ENCODE measurements at places on chromosomes 11 and 22. TPM values are rescaled to one million over a fixed set of nuclear protein-coding genes. Genes with fewer than 3 reads are reported as not detected.
A peak's percentile ranks its signal among the peaks of the same experiment; 100 is the strongest.

TMEM132A gene
- 29.8 TPM for total RNA-seq

ZW10 gene
- 15.8 TPM for total RNA-seq

DNA sequence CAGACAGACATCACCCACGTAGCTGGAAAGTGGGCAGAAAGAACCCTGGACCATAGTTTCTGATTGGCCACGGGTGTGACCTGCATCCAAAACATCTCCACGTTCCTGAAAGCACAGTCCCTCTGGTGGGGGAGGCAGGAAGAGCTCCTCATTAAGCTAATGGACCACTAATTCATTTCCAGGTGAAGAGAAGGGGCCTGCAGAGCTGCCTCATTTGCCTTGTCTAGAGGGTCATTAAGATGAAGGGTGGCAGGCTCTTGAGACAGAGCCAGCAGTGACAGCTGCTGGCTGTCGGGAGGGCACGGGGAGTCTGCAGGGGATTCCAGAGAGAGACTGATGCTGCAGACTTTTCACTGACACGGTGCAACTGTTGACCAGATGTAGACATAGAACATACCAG is 149.6 kb upstream of the OPCML start:
- DNase-seq: no peak

GRCh38 chr22:45845076-45845487 is 131.9 kb downstream of the WNT7B start:
- no peak for DNase-seq

DNA sequence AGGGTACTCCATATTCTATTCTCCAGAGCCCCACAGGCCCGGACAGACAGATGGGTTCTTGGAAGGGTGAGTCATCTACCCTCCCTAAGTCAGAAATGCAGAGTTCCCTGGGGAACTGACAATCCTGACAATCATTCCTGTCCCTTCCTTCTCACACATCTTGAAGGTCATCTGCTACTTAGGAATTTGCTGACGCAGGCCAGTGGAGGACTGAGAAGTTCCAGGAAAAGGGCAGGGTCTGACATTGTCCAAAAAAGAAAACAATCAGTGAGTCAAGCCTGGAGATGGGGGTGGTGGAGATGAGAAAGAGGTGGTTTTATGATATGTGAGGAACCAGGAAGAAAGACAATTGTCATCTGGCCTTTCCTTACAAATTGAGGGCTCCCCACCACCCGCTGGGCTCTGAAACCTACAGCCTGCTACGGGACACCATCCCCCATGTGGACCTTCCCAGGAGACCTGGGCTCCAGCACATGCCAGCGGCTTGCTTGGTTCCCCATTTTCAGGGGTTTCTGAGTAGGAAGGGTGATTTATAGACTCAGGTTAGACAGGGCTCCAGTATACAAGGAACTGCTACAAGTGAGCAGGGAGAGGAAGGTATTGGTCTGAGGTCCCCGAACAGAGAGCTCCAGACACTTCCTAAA is 12.9 kb downstream of the CD59 start:
- peak; percentile 74 for DNase-seq

NDUFS3 gene
- 116 TPM for total RNA-seq

- peak; percentile 92 for DNase-seq
Measured at GRCh38 chr11:134120143-134120850, 51.4 kb downstream of the JAM3 start.

CCDC89 gene
- 2.8 TPM for total RNA-seq

DNA sequence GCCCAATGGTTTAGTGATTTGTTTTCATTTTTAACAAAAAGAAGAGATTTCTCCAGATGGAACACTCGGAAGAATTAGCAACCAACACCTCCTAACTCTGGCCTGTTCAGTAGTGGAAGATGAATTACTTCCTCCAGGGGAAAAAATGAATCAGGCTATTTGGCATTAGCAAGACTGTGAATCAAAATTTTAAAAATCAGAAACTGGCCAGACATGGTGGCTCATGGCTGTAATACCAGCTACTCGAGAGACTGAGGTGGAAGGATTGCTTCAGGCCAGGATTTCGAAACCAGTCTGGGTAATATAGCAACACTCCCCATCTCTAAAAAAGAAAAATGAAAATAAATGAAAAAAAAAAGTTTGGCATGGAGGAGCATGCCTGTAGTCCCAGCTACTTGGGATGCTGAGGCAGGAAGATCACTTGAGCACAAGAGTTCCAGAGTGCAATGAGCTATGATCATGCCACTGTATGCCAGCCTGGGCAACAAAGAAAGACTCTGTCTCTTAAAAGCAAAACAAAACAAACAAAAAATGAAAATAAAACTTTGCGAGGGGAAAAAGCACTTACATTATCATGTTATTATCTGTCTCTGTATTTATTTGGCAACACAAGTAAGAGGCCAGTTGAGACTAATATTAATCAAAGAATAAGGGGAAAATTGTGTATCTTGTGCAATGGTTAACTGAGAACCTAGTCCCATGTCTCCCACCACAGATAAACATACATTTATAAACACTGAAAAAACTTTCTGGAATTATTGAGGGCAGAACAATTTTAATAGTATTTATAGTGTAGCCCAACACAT is 796.3 kb upstream of the ANO3 start:
- DNase-seq: no peak

DNA sequence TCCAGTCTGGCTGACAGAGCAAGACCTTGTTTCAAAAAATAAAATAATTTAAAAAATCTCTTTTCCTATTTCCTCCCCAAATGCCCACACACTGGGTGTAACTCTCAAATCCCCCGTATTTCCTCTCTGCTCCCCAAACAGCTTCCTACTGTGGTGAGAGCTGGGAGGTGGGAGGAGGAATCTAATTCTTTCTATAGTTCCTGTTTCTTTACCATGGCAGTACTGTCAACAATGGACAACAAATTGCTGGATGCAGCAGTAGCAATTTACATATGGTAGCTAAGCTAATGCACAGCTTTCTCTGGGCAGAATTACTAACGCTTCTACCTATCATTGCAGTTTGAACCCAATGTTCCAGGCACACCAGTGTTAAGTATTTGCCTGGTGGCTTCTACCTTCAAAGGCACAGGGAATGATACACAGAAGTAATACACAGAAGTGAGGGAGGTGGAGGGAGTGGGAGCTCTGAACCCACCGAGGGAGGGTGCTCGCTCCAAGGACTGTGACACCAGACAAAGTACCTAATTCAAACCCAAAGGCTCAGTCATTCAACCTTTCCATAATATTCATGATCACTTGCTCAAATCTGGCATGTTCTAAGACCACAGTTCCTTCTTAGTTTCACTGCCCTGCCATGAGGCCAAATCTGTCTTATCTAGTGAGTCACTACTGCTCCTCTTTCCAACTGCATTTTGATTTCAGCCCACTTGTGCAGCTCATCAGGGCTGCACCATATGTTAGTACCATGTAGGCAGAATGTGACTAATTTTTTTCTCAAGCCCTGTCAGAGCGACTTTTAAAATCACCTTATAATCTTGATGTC is 37.9 kb downstream of the CELF1 start:
- DNase-seq: peak; percentile 87

DNA sequence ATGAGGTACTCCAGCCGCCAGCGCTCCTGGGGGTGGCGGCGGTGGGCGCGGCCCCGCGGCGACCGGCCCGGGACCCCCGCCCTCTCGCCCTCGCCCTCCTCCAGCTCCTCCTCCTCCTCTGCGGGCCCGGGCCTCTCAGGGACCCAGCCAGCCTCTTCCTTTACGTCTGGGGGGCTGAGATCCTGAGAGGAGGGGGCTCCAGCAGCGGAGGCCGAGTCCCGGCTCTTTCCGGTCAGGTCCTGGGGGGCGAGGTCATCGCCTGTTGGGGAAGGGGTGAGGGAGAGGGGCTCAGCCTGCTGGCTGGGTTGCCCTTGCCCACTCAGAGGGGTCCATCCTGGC is 4.3 kb downstream of the ZFTA start:
- no peak for DNase-seq
